ENCODE measurements at places on chromosomes 5 and 9. TPM values are rescaled to one million over a fixed set of nuclear protein-coding genes. Genes with fewer than 3 reads are reported as not detected.

DNA sequence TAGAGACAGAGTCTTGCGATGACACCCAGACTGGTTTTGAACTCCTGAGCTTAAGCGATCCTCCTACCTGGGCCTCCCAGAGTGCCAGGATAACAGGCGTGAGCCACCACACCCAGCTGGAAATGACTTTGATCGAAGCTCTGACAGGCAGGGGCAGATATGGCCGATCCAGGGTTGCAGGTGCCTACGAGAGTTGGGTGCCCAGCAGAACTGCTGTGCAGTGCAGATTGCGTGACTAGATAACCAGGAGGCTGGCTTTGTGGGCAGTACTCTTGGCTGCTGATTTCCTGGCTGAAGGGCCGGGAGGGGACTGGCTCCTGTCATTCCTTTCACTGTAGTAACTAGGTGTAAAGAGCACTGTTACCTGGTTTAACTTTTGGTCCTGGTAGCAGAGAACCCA, 11.8 kb downstream of the TBC1D13 start:
- no peak for DNase-seq

DNA sequence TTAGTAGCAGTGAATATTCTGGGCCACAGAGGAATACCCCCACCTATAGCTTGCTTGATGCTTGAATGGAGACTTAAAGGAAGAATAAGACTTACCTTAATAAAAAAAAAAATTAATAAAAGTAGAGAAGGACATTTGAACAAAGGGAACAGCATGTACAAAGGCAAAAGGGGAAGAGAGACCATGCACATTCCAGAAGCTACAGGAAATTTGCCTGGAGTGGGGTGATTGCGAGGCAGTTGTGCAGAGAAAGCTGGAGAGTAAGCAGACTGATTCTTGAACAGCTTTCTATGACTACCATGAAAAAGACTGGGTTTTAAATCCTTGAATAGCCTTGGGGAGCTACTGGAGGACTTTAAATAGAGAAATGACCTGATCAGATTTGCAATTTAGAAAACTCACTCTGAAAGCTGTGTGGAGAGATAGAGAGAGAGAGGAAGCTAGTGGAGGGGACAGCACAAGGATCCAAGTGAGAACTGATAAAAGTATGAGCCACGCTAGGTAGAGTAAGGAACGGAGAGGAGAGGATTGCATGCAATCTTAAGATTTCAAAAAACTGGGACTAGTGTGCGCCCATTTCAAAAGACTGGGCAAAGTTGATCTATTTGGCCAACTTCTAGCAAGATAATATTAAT, 12.5 kb upstream of the SSBP2 start:
- no peak for DNase-seq

DNA sequence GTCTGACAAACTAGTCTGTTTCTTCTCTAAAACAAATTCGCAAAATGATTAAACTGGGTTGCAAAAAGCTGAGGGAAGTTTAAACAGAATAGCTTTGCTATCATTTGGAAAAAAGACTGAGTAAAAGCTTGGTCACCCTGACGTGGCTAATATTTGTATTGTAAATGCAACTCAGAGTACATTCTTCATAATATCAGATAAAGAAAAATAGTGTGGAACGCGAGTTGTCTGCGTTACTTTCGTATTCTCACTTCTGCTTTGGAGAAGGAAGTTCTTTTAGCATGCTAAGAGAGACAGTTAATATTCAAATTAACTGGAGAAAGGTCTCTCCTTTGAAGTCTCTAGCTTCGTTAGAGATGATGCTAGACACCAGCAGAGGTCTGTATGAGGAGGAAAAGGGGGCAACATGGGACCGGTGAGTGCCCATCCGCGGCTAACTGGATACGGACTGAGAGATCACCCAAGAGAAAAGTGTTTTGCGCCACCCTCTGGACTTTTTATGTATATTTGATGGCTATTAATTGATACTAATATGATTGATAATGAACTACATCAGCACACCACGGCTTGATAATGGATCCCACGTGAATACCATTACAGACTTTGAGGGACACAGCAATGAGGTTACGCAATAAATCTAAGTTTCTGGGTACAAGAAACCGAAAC, 2.9 kb upstream of the CNTRL start:
- DNase-seq: no peak

DNA sequence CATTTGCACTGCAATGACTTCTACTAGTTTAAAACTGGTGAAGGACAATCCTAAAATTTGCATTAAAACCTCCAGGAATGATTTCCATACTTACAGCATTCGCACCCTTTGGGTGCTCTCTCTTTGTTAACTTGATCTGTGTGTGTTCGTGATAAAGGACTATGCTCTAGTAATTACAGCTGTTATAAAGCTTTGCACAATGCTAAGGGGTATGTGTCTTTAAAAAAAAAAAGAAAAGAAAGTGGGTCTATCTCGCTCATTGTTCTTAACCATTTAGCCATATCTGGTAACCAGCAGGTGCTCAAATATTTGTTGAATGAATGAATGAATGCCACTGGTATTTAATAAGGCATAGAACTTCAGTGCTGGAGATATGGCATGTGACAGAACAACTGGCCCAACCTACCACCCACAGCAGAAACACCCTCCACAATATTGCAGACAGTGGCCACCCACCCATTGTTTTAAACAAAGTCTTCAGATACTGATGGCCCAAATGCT, 8.7 kb downstream of the TRIM36 start:
- DNase-seq: no peak

DNA sequence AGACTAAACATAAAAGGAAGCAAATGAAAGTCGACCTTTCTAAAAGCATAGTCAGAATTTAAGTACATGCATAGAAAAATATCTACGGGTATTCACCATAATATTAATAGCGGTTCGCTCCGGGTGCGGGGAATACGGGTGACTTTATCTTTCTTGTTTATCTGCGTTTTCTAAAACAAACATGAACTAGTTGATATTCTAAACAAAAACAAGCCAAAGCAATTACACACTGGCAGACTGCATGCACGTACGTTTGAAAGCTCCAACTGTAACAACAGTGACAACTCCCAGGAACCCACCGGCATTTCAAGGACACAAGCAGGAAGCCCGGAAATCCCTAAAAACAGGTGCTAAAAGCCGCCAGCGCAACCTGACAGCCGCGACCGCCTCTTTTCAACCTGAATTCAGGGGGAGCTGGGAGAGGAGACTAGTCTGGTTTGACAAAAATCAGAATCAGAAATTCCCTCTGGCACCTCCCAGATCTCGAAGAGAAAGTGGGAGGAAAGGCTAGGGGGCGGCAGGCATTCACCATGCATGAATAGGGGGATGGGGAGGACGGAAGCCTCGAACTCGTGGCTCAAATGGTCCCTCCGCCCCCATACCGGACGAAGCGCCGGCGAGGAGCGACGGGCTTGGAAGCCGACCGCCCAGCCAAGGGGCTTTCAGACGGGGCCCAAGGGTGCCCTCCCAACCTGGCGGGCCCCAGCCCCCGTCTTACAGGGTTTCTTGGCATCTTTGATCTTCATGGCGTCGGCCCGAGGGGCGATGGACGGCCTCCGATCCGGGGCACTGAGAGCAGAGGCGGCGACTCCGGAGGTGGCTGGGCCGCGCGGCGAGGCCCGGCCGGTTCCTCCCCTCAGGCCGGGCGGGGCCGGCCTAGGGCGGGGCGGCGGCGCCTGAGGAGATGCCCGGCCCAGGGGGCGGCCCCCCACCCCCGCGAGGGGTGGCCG, at the start of gene PANK3:
Gene PANK3, minus strand, starts transcription at position 831 of the 950 bp plus-strand sequence. Its CDS starts 85 bp downstream, at position 746.
- DNase-seq: peak; percentile 63

GRCh38 chr9:110298043-110298605, 39.5 kb downstream of the TXNDC8 start:
- no peak for DNase-seq

- DNase-seq: no peak
These were observed 644.9 kb downstream of the CCDC171 start for GRCh38 chr9:16197578-16198370.

DNA sequence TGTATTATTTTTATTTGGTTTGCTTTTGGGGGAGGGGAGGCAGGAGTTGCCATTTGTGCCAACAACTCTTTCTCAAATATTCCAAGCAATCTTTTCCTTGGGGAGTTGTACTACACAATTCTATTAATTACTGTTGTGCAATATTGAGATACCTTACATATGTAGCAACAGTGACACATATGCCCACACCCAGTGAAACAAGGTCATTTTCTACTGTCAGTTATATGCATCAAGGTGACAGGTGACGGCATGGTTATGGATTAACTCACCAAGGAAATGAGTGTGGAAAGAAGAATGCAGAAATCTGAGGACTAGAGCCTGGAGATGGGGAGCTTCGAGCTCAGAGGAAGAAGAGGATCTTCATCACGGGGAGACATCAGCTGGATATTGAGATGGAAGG, 17.9 kb upstream of the MSMP start:
- DNase-seq: no peak

- DNase-seq: no peak
These were observed 16.3 kb downstream of the KLF9 start for GRCh38 chr9:70398145-70398556.

- no peak for DNase-seq
These were observed 65.4 kb upstream of the ASTN2 start for GRCh38 chr9:117480253-117480652.

GRCh38 chr5:69492391-69492922, at the start of gene OCLN:
OCLN (plus strand) TSS chr5:69492790; CDS start chr5:69504245, 11,455 bp downstream.
- no peak for DNase-seq

DNA sequence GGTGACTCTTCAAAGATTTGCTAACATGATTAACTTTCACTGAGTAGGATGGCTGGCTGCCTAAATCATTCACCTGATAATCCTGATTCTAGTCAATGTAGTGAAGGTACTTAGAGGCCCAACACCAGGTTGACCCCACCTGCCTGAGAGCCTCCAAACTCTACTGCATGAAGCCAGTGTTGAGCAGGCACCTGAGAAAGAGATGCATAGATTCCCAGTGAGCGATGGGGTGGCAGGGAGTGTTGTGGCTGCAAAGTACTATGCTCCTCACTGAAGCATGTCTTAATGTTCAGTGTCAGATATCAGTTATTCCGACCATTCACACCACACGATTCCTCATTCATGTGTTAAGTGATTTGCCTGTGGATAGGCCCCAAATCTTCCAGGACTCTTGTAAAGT, 804.4 kb downstream of the TLE4 start:
- no peak for DNase-seq

DNA sequence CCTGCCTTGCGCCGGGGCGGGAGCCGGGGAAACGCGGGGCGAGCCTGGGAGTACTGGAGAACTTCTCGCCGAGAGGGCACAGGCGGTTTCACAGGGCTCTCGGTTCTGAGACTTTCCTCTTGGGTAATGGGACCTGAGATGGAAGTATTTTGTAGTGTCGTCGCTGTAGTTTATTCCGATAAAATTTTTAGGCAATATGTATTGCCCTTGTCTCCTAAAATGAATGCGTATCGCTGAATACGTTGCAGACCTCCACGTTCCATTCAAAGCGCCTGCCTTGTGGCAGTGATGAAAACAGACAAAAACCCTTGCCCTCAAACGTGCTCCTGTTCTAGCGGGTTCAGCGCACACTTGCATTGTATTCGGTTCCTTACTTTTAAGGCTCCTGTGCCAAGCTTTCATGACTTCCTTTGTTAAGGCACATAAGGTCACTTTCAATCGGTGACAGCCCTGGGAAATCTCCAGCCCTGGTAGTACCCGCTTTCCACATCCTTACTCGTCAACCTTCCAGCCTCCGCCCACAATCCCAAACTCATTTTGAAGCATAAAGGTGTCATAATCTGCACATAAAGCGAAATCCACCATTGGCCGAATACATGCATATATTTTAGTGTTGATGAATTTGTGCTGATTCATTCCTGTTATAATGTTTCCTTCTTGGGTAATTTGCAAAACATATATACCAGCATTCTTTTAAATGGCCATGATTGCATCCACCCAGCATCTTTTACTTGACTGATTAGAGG, 694 bp downstream of the RMI1 start:
- peak; percentile 80 for DNase-seq

- DNase-seq: no peak
These were observed 6.5 kb downstream of the TAS2R1 start for GRCh38 chr5:9623661-9624060.

DNA sequence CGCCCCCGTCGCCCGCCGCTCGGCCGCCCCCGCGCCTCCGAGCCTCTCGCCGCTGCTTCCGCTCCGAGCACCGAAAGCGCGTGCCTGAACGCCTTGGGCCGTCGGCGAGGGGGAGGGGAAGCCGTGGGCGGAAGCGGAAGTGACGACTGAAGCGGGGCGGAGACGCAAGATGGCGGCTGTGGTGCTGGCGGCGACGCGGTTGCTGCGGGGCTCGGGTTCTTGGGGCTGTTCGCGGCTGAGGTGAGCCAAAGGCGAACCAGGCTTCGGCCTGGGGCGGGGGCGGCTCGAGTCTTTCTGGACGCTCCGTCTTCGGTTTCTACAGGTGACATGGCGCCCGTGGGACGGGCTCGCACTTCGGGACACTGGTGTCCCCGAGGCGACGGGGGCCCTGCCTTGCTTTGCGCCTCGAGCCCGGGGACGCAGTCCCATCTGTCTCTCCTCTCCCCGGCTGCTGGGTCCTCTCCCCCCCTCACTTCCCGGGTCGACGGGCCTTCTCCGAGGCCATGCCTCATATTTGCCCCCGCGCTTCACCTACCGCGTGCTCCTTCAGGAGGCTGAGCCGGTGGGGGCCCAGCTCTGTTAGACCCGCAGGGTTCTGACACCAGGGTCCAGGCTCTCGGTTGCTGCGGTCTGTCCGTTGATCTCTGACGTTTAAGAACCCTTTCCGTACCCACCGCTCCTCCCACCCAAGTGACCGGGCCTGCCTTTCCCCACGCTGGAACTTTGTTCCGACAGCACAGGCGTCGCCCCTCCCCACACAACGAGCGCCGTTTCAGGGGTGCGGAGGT, at the start of the genes ENTR1 and PMPCA:
Gene ENTR1, minus strand, starts transcription at position 115 of the 788 bp plus-strand sequence. CDS start 217 bp downstream, outside the sequence.
Gene PMPCA, plus strand, starts transcription at position 159 of the 788 bp plus-strand sequence. Its CDS starts 11 bp downstream, at position 170.
- DNase-seq: peak; percentile 96

GRCh38 chr5:127580731-127581130, 63.3 kb downstream of the PRRC1 start:
- DNase-seq: no peak

GRCh38 chr5:114390431-114390830, 28.6 kb downstream of the KCNN2 start:
- no peak for DNase-seq

DNA sequence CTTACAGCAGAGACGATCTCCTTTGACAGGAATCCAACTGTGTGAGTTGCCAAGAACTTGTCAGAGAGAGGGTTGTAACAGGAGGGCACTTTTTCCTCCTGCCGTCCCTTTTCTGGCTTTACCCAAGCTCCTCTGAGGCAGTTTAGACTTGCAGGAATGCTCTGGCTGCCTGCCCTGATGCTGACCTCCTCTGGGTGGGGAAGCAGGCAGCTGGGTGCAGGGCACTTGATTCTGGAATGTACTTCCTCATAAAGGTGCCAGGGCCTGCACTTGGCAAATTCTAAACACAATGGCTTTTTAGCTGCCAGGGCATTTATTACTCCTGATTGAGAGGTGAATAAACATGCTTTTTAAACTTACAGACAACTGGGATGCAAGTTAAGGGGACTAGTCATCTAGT, 190.4 kb downstream of the EPB41L4A start:
- peak; percentile 68 for DNase-seq

GRCh38 chr5:137714946-137715345, 20.9 kb downstream of the KLHL3 start:
- no peak for DNase-seq

ADAMTS13 gene
- 0.71 TPM for total RNA-seq

TMEM232 gene
- total RNA-seq: 2.5 TPM

OMD gene
- total RNA-seq: 6.5 TPM

FOXD4L6 gene
- not detected for total RNA-seq

SH3PXD2B gene
- total RNA-seq: 19.3 TPM

ACSL6 gene
- 0.54 TPM for total RNA-seq

NSG2 gene
- 8.1 TPM for total RNA-seq

EMB gene
- 11.8 TPM for total RNA-seq

WDR31 gene
- total RNA-seq: 3.2 TPM

PCDHB12 gene
- 4.3 TPM for total RNA-seq

TAF11L5 gene
- not detected for total RNA-seq
